ENCODE measurements at places on chromosomes 2 and 18.

- DNase-seq: no peak
Observed at GRCh38 chr2:43139501-43139900, 86.9 kb downstream of the ZFP36L2 start.

- no peak for DNase-seq
Observed at GRCh38 chr2:204060841-204061240, 124.3 kb downstream of the ICOS start.

DNA sequence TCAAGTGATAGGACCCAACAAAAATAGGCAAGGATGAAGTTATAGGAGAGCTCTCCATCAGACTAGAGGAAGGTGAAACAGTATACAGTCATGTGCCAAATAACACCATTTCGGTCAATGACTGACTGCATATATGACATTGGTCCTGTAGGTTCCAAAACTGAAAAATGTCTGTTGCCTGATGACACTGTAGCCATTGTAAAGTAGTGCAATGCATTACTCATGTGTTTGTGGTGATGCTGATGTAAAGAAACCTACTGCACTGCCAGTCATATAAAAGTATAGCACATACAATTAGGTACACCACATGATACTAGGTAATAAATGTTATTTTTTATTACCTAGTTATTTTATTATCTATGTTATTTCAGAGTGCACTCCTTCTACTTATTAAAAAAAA lies 147.9 kb downstream of the GREB1L start:
- DNase-seq: no peak

GRCh38 chr2:100900156-100900795 lies 80.3 kb downstream of the NPAS2 start:
- no peak for DNase-seq

- DNase-seq: peak; percentile 14
Observed at GRCh38 chr2:152694161-152694661, 23.1 kb downstream of the PRPF40A start.

All from RWPE1 (cell line).